Memory B cell (primary cell): ENCODE measurements at places on chromosomes 12 and 14.

GRCh38 chr12:1925684-1926006 lies 7.2 kb upstream of the CACNA2D4 start:
- DNase-seq = no peak

GRCh38 chr12:52245962-52246569 lies 13.0 kb downstream of the KRT7 start:
- no peak for DNase-seq

GRCh38 chr12:98983647-98984046 lies 338.6 kb downstream of the APAF1 start:
- DNase-seq = no peak

DNA sequence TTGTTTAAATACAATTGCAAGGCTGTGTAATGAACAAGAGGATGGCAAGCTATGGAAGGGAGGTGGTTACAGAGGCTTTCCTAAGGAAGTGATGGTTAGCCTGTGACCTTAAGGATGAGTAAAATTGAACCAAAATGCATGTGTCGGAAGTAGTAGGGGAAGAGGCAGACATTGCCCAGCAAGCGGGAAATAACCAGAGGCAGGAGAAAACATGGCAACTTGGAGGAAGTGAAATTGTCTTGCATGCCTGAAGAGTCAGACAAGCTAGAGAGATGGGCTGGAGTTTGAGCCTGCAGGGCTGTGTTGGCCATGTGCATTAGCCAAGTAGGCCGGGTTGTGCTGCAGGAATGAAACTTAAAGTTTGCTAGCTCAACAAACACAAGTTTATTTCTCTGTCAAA lies 96.2 kb downstream of the BTG1 start:
- DNase-seq = no peak

DNA sequence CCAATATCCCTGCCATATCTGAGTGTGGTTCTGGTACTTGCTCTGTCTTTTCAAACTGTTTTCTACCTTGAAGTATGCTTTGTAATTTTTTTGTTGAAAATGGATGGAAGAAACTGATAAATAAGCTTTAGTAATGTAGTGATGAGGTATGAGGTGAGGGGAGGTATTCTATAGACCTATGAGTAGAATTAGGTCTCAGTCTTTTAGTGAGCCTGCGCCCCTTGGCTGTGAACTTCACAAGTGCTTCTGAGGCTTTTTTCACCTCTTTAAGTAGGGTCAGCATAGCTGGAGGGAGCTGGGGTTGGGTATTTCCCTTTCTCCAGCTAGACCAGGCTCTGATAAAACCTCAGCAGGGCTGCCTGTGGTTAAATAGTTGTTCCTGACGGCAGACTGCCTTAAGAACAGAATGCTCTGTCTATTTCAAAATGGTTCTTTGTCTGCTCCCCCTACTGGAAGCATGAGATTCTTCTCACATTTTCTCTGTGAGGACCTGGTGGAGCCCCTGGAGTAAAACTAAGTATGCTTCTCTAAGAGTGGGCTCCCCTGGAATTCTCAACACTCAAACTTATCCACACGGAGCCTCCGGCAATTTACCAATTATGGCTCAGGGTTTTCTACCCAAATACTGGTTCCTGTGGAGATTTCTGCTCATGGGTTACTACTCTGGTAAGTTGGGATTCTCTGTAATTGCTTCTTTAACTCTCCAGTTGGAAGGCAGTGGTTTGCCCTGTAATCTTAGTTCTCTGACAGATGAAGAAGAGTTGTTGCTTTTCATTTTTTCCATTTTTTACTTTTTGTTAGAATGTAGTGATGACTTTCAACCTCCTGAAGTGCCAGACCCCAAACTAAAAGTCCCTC lies 13.1 kb downstream of the KRT5 start:
- DNase-seq = no peak

- DNase-seq = no peak
These were observed 64.2 kb downstream of the DRAM1 start for GRCh38 chr12:101941306-101942249.

DNA sequence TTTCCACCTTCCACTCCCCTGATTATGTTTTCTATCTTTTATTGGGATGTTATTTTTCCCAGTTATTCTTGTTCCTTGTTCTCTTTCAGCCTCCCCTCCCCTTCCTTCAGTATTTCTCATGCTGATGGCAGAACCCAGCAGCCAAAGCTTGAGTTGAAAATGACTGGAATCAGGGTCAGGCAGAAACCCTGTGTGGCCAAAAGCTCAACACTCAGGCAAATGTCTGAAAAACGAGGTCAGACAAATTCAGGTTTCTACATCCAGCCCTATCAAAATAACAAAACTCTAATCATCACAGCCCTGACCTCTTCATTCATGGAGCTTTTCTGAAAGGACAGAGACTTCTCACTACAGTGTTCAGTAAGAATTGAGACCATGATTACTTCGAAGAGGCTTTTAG lies 134.6 kb downstream of the PTPRR start:
- no peak for DNase-seq

DNA sequence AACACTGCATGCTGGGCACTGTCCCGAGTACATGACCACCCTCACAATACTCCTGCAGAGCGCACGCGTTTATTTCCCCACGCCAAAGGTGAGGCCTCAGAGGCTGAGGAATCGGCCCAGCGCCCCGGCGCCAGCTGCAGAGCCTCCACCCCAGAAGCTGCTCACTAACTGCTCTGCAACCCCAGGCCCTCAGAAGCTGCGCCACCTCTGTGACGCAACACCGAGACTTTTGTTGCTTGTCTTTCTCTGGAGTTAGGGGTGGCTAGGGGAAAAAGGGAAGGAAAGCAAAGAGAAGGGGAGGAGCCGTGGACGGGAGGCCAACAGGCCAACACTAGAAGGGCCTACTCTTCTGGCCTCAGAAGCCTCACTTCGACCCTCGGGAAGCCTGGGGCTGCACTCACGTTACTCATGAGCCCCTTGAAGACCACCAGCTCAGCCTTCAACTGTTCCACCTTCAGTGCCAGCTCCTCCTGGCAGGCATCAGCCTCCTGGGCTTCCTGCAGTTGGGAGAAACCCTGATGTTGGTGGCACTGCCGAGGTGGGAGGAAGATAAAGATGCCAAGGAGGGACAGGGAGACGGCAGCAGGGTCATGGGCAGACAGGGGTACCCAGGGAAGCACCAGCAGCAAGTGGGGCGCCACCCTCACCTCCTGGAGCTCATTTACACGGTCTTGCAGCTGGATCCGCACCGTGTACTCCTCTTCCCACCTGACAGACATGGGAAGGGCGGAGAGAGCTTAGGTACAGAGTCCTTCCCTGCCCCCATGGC lies 5.4 kb downstream of the IFFO1 start:
- DNase-seq = no peak

- DNase-seq = no peak
These were observed 25.4 kb downstream of the PPP4R3A start for GRCh38 chr14:91484744-91485143.

DNA sequence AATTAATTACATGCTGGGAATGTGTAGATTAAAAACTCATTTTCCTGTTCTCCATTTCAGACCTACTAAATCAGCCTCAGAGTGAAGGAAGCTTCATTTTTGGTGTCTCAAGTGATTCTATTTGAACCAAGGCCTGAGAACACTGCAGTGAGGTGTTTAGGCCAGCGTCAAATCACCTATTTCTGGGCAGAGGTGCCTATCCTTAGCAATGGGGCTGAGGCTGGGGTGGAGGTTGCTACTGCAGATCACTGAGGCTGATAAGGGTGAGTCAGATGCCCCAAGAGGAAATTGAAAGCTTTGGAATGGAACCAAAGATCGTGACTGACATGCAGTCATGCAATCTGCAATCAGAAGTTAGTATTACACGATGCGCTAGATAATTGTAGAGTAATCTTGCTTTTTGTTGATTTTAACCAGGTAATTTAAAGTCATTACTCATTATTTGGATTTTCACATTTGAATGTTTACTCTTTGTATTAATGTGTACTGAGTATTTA lies 4.4 kb downstream of the TXNRD1 start:
- no peak for DNase-seq
